ENCODE measurements at places on chromosomes 3 and 15. TPM values are rescaled to one million over a fixed set of nuclear protein-coding genes. Genes with fewer than 3 reads are reported as not detected.

DNA sequence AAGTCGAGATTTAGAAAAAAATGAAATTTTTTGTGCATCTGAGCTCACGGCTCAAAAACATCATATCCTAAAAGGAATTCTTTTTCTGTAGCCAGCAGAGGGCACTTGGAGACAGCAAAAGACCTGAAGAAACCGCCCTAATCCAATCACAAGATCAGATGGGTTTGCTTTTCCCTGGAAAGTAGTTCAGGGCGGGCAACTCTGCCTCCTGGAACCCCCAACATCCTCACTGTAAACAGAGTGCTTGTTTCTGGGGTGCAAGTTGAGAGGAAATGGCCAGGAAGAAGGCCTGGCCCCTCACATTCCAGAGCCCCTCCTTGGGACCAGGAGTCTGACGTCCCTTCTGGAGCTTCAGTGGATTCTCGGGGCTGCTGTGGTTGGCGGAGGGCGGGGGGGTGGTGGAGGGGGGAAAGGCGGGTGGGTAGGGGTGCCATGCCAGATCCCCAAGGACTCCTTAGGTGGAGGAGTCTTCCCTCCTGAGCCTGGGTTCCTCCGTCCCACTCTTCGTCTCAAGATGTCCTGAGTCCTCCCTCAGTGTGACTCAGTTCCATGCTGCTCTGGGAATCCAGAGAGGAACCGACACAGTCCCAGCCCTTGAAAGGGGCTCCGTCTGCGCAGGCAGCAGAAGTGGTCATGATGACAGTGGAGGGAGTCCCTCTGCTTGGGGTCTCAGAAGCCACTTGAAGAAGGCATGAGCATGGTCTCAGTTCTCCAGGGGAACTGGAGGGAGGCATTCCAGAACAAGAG, 35.9 kb downstream of the CCK start:
- peak; percentile 73 for DNase-seq

DNA sequence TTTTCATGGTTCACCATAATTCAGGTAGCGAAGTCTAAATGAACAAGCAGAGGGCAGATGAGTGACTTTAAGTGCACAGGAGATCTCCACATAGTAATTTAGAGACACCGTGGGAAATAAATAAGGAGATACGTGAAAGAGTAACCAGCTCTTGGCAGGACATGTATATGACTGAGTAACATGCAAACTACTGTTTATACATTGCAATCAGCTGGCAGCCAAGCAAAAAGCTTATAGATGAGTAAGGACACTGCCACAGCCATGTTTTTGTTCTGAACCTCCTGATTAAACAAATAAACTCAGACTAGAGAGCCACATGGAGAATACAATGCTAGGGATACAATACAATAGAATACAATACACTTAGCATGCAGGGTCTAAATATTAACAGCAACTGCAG, 252.4 kb downstream of the FHIT start:
- DNase-seq: no peak

DNA sequence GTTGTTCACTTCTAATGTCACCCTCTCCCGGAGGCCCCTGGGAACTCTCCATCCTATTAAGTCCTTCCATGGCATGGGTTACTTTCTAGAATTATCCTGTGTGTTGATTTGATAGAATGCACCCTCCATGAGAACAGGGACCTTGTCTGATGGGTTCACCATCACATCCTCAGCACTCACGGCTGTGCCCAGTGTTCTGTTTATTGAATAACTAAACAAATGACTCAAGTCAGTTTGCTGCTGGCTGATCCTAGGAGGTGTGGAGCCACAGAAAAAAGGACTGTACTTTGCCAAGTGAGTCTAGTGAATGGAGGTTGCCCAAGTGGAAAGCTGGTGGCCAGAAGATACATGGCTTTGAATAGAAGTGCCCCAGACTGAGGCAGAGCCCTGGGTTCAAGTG, 48.5 kb upstream of the RAB6B start:
- peak; percentile 74 for DNase-seq

- peak; percentile 30 for DNase-seq
Observed at GRCh38 chr3:196163666-196164493, 47.3 kb downstream of the ZDHHC19 start.

- no peak for DNase-seq
Observed at GRCh38 chr3:184321666-184322065, 7.3 kb downstream of the EIF4G1 start.

DNA sequence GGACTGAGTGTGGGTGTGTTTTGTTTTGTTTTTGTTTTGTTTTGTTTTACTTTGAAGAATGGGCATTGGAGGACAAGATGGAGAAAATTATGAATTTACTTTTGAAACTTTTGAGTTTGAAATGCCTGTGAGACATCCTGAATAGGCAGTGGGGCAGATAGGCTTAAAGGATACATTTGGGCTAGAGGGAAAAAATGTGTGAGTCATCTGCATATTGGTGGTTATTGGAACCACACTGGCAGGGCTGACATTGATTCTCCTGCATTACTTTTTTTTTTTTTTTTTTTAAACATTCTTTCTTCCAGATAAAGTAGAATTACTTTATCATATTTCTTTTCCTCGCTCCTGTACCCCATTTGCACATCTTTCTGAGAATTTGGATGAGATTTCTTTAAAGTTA, 56.1 kb downstream of the CALML4 start:
- peak; percentile 57 for DNase-seq

DNA sequence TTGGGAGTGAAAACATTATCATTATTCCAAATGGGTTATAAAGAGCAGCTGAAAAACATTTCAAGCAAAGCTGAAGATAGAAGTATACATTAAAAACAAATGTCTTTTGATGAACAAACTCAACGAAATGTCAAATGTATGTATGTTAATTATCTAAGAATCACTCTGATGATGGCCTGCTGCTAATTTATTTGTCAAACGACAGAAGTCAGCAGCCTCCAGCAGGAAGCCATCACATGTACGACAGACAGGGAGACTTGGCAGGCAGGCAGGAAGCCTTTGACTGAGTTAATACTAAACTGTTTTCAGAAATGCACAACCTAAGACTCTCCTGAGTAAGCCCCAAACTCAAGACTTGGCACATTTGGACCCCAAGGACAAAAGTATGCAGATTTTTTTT, 491.1 kb downstream of the ZNF385D start:
- no peak for DNase-seq

DNA sequence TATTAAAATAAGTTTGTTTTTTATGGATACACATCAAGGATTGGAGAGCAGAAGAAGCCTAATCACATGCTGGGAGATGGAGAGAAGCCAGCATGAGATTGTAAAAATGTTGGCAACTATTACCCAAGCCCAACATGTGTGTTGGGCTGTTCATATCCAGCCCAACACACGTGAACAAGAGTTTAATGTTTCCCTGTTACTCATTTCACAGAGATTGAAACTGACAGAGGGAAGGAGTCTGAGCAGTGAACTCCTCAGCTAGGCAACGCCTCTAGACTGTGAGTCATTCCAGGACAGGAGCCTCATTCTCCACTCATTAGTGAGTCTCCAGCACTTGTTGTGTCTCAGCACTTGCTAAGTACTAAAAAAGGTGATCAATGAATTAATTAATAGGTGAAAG, 43.2 kb upstream of the CMSS1 start:
- peak; percentile 78 for DNase-seq

DNA sequence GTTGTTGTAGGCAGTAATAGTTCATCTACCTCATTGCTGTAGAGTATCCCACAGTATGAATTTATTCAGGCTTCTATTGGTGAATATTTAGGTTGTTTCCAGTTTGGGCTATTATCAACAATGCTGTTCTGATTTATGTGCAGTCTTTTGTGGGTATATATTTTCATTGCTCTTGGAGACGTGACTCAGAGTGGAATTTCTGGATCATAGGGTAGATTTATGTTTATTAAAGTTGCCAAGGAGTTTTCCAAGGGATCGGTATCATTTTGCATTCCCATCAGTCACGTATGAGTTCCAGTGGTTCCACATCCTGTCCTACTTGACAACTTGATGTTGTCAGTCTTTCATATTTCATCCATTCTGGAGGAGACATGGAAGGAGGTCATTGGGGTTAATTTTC, 8.4 kb upstream of the HRH1 start:
- DNase-seq: peak; percentile 86

The UROC1 gene
- not detected for total RNA-seq

The MRPL3 gene
- total RNA-seq: 194 TPM

The ABHD17C gene
- total RNA-seq: 4.5 TPM

The AGTR1 gene
- total RNA-seq: 0.10 TPM

The TRIM42 gene
- total RNA-seq: not detected

The TTLL3 gene
- total RNA-seq: 7.4 TPM
